Right ventricle myocardium inferior (tissue), 1 donor: ENCODE measurements at places on chromosomes 3 and 15. TPM values are rescaled to one million over a fixed set of nuclear protein-coding genes. Genes with fewer than 3 reads are reported as not detected.

ARL13B gene
- 3.4 TPM for total RNA-seq

DNA sequence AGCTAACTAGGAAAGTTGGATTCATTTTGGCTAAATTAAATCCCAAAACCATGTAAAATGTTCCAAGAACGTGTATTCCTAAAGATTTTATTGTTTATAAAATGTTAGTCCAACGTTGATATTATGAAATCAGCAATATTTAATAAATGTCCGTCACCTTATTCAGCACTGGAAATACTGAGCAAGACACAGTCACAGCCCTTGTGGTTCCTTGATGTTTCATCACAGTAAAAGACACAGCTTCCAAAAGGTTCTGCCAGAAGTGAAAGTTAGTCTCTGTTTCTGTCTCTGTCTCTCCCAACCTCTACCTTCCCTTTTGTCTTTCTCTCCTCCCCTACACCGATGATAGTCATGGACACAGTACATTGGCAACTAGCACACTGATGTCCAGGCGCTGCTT lies 82.2 kb upstream of the BOC start:
- no peak for DNase-seq

GRCh38 chr3:26535151-26535550 lies 87.4 kb upstream of the LRRC3B start:
- DNase-seq = no peak

DNA sequence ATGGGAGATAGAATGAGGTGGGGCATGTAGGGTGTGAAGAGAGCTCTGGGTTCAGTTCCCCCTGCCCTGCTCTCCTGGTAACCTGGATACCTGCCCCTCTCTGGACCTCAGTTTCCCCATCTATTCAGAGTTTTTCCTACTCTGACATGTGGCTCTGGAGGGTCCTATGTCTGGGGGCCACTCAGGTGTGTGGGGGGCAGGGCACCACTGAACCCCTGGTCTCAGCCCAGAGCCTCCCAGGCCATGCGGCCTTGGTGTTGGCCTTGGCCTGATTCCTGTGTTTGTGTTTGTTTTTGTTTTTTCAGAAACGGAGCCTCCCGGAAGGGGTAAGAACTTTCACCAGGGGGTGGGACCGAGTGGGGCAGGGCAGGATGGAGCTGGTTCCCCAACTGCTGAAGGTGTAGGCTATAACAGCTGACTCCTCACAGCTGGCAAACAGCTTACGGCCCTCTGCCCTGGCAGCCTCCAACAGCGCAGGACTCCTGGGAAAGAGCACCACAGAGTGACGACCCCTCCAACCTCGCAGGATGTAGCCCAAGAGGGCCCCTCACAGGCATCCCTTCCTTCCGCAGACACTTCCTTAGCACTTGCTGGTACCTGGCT lies 803 bp downstream of the ITIH3 start:
- peak; percentile 4 for DNase-seq

GRCh38 chr15:70267879-70268278 lies 170.2 kb upstream of the TLE3 start:
- no peak for DNase-seq

- no peak for DNase-seq
Observed at GRCh38 chr3:112979244-112979832, 4.4 kb upstream of the CD200R1 start.

DNA sequence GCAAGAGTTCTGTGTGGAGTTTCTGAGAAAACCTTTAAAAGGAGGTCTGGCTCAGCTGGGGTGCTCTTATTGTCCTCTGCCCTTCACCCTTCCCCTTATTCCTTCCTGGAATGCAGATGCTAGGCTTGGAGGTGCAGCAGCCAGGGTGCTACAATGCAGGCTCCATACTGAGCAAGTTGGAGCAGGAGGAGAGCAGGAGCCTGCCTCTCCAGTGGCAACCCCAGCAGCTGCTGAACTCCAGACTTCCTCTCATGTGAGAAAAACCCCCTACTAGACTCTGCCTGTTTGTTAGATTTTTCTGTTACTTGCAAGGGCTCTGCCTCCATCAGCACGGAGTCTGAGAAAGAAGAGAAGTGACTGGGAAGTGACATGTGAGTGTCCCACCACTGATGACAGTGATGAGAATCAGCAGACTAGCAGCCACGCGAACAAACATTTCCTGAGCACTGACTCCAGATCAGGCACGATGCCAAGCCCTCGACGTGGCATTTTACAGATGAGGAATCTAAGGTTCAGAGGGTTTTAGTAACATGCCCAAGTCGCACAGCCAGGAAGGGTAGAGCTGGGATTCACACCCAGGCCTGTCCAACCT lies 16.1 kb upstream of the RARRES1 start:
- no peak for DNase-seq

GRCh38 chr15:89109238-89109637 lies 21.0 kb downstream of the ABHD2 start:
- no peak for DNase-seq

DNA sequence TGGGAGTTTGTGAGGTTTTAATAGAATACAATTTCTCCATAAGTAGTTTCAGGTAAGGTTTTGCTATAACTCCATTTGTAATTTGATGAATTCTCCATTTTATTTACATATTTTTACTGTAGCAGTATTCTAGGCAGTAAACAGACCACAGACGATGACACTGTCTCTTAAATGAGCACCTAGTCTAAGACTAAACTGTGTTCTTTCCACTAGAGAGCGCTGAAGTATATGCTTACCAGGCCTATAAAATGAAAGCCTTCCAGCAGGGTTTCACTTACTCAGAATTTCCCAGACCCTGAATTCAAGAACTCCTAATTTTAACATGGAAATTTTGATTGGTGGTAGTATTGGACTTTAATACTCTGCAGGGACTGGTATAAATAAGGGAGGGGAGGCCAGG lies 41.6 kb downstream of the POLG start:
- no peak for DNase-seq

DNA sequence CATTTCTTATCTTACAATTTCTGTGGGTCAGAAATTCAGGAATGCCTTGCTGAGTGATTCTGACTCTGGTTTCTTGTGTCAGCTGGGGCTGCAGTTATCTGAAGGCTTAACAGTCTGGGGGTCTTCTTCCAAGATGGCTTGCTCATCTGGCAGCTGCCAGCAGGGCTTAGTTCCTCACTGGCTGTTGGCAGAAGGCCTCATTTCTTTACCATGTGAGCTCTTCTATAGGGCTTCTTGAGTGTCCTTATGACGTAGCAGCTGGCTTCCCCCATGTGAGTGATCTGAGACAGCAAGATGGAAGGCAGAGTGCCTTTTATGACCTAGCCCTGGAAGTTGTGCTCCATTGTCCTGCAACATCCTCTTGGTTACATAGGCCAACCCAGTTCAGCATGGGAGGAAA lies 82.0 kb upstream of the PDZRN3 start:
- DNase-seq = no peak
